ENCODE measurements at places on chromosomes 1 and 21.

DNA sequence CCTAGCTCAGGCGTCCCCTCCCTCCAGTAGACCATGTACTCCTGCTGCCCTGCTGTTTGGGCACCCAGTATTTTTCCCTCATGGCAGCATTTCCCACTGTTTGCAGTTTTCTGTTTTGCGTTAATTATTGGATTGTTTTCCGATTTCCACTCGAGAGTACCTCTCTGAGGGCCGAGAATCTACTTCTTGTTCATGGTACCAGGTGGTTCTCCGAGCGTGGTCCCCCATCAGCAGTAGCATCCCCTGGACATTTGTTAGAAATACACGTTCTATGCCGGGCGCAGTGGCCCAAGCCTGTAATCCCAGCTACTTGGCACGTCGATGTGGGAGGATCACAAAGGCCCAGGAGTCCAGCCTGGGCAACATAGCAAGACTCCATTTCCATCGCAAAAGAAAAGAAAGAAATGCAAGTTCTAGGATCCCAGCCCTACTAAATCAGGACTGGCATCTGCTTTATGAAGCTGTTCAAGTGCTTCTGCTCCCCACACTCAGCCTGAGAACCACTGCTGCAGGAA, 690 bp downstream of the RRP1 start:
- DNase-seq, result no peak

DNA sequence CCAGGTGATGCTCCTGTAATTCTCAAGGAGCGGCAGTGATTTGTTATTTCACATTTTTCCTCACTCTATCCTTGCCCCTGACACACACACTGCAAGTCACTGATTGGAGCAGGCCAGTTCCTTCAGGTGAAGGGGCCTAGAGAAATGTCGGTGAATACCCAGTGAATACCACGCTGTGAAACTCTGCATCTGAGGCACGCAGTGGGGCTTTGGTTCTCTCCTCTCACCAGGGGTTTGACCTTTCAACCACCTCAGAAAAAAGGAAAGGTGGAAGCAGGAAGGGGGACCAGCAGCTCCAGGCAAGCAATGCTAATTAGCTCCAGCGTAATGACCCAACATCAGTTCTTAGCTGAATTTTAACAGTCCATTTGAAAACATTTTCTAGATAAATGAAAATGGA, 532 bp upstream of the FAM177B start:
- no peak for DNase-seq

- DNase-seq, result no peak
Measured at GRCh38 chr1:212205843-212206242, 79.4 kb upstream of the PPP2R5A start.

DNA sequence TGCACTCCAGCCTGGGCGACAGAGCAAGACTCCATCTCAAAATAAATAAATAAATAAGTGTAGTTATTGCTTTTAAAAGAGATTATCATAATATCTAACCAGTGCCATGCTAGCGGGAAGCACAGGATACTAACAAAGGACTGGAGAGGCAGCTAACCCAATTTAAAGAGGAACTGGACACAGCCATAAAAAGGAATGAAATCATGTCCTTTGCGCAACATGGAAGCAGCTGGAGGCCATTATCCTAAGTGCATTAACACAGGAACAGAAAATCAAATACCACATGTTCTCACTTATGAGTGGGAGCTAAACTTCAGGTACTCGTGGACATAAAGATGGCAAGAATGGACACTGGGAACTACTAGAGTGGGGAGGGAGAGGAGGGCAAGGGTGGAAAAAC, 54.9 kb downstream of the TM2D1 start:
- no peak for DNase-seq

GRCh38 chr1:56578963-56579875, at the start of gene PLPP3:
Gene PLPP3, minus strand, starts transcription at chr1:56579563. Its CDS starts 547 bp downstream, at chr1:56579016.
- peak; percentile 73 for DNase-seq

- no peak for DNase-seq
Measured at GRCh38 chr1:218661411-218661810, 316.3 kb downstream of the TGFB2 start.

DNA sequence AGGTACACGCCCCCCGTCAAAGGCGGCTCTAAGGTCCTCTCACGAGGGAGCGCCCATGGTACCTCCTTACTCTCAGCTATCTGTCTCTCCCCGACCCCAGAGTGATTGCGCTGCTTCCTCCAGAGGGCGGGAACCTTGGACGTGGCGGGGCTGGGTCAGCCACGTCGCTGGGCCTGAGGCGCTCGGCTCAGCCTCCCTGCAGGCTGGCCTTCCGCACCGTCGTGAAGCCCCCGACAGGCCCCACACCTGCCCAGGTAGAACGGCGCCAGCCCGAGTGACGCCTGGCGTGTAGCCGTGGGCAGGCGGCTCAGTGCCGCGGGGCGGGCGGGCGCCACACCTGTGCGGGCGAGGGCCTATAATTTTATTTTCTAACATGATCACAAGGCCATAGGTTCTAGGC, 122.2 kb upstream of the BEND5 start:
- no peak for DNase-seq

- no peak for DNase-seq
Measured at GRCh38 chr1:36858981-36859380, 175.3 kb downstream of the GRIK3 start.

GRCh38 chr1:69328186-69328585, 239.5 kb upstream of the LRRC7 start:
- no peak for DNase-seq

- DNase-seq, result no peak
Measured at GRCh38 chr1:178500936-178501554, 4.3 kb upstream of the CLEC20A start.

DNA sequence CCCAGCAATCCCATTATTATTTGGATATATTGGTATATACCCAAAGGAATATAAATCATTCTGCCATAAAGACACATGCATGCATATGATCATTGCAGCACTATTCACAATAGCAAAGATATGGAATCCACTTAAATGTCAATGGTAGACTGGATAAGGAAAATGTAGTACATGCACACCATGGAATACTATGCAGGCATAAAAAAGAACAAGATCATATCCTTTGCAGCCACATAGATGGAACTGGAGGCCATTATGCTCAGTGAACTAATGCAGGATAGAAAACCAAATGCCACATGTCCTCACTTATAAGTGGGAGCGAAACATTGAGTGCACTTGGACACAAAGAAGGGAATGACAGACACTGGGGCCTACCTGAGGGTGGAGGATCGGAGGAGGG, 24.6 kb downstream of the KAZN start:
- DNase-seq, result no peak

DNA sequence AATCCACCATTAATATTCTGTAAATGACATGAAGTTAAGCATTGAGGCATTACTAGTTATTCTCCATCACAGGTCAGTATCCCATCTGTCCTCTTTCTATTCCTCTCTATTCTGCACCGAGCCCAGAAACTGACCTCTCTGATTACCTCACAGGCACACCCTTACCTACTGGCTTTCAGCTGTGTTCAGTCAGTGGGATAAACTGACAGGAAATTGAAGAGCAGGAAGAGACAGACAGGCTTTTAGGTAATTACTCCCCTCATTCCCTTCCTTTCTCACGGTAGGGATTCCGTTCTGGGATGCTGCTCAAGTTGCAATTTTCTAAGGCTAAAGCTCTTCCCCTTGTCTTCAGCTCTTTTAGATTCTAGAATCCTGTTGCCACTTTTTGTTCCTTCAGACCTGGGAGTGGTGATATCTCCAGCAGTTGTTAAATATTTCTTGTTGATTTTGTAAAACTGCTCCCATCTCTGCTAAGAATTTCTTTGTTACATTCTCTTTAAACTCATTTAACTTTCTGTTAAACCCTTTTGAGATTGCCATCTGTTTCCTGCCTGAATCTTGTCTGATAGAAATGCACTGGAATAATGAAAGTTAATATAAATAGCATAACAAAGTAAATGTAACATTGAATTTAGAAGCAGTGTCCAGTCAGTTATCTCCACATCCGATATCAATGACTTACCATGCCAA, 1063.4 kb downstream of the PLA2G4A start:
- DNase-seq, result no peak

GRCh38 chr1:24720152-24720551, 25.1 kb upstream of the CLIC4 start:
- DNase-seq, result no peak

- no peak for DNase-seq
Measured at GRCh38 chr1:78176448-78176847, 130.7 kb downstream of the GIPC2 start.

DNA sequence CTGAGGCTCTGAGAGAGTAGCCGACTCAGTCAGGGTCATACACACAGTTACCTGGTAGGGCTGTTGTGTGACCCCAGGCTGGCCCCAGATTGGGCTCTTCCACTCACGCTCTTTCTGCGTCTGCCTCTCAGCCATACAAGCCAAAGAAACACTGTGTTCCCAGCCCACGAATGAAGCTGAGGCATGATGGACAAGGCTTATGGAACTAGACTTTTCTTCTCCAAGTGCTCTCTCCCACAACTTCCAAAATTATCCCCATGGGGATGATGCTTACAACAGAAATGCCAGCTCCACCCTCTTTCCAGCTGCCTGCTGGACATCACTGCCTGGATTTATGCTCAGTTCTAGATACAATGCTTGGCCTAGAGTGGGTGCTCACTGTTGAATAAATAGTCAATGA, 102.8 kb upstream of the JUN start:
- no peak for DNase-seq

DNA sequence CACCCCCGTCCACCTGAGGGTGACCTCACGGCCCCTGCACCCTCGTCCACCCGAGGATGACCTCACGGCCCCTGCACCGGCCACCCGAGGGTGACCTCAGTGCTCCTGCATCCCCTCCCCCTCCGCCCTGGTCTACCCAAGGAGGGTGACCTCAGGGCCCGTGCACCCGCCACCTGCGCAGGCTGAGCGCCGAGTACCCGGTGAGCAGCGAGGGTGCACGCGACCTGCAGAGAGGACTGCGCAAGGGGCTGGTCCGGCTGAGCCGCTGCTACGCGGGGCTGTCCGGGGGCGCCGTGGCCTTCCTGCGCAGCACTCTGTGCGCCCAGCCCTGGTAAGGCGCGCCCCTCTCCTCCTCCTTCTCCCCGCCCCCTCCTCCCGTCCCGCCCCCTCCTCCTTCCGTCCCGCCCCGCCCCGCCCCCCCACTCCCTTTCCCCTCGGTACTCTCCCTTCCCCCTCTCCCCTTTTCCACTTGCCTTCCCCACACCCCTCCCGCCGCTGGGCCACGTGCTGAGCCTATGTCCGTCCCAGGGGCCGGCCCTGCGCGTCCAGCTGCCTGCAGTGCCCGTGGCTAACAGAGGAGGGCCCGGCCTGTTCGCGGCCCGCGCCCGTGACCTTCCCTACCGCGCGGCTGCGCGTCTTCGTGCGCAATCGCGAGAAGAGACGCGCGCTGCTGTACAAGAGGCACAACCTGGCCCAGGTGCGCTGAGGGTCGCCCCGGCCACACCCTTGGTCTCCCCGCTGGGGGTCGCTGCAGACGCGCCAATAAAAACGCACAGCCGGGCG, 28.4 kb downstream of the TRIM11 start:
- peak; percentile 60 for DNase-seq

GRCh38 chr1:181541947-181542346, 58.6 kb downstream of the CACNA1E start:
- no peak for DNase-seq
